Prostate gland (tissue), 2 donors: ENCODE measurements at places on chromosomes 11 and 22.

DNA sequence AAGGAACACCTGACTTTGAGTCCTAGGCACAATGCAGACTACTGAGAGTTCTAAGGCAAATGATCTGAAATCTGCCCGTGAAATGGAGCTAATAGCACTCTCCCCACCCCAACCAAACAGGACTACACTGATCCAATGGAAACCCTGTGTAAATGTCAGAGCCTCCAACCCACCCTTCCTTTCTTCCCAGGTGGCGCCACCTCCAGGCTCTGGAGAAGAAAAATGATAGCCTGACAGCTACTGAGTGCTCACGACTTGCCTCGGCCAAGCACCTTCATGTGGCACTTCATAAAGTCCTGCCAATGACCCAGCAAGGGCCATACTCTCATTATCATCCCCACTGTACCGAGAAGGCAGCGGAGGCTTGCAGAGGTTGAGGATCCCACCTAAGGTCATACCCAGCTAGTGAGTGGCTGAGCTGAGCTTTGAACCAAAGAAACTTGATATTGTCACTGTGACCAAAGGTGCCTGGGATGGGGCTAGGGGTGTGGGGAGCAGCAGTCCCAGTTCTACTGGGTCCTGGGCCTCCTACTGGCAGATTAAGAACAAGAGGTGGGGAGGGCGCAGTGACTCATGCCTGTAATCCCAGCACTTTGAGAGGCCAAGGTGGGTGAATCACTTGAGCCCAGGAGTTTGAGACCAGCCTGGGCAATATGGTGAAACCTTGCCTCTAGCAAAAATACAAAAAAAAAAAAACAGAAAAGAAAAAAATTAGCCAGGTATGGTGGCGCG lies 20.5 kb downstream of the TST start:
- DNase-seq: no peak
- H3K27me3 ChIP-seq: no peaks in the 10 kb centered on the region
- no peak overlapping the region for H3K4me3 ChIP-seq
- H3K4me1 ChIP-seq: no peaks in the 10 kb centered on the region

DNA sequence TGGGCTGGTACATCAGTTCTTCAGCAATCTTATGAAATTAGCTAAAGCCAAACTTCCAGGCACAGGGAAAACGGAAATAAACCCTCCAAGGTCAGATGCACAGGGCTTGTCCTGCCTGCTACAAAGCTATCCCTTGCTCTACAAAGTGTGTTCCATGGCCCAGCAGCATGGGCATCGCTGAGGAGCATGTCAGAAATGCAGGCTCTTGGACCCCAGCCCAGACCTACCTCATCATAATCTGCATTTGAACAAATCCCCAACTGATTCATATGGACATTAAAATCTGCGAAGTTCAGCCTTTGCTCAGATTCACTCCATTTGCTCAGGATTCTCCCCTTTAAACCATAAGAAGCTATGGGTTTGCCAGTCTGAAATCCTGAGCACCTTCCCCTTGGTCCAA lies 129.7 kb upstream of the CSNK2A3 start:
- H3K27ac ChIP-seq: no peak overlapping the region
- H3K4me3 ChIP-seq: no peak overlapping the region
- DNase-seq: no peak

DNA sequence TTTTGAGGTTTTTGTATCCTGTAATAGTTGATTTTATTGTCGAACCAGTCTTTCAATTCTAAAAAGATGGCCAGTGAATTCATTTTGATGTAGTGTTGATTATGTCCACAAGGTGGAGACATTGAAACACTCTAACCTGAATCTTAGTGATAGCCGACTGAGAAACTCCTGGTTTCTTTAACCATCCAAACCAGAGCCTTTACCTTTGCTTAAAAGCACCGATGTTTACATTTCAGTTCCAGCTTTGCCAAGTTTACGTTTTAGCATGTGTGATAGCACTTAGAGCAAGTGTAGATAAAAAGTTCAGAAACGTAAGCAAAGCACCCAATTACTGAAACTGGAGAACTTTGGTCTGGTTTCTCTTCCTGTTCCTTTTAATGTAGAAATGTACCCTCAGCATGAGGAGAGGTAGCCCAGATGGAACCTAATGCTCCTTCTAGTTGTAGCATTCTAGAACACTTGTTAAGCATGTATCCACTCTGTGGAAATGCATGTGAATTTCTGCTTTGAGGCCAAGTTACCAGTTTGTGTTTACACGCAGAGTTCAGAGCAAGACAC lies 208.6 kb downstream of the DBX1 start:
- no peak overlapping the region for H3K27ac ChIP-seq
- no peaks in the 10 kb centered on the region for H3K4me1 ChIP-seq
- no peak overlapping the region for H3K4me3 ChIP-seq
- no peaks in the 10 kb centered on the region for H3K36me3 ChIP-seq
- no peaks in the 10 kb centered on the region for H3K27me3 ChIP-seq

- H3K4me3 ChIP-seq: no peak overlapping the region
- no peaks in the 10 kb centered on the region for H3K4me1 ChIP-seq
- no peak for DNase-seq
- no peaks in the 10 kb centered on the region for H3K36me3 ChIP-seq
These were observed 43.0 kb upstream of the KCNQ1OT1 start for GRCh38 chr11:2742611-2743426.

DNA sequence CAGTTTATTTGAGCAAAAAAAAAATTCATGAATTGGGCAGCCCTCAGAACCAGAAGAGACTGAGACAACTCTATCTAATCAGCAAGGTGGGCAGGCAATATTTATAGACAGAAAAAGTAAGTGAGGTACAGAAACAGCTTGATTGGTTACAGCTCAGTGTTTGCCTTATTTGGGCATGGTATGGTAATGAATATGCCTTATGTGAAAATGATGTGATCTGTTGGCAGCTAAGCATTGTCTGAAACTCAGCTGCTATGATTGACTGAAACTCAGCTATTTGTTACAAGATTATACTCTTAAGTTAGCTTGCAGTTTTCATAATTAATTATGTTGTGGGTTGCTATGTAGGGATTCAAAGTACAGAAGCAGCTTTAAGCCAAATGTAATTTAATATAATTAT lies 127.6 kb downstream of the CNTN5 start:
- H3K36me3 ChIP-seq: no peaks in the 10 kb centered on the region
- no peak overlapping the region for H3K4me3 ChIP-seq
- H3K4me1 ChIP-seq: no peaks in the 10 kb centered on the region

DNA sequence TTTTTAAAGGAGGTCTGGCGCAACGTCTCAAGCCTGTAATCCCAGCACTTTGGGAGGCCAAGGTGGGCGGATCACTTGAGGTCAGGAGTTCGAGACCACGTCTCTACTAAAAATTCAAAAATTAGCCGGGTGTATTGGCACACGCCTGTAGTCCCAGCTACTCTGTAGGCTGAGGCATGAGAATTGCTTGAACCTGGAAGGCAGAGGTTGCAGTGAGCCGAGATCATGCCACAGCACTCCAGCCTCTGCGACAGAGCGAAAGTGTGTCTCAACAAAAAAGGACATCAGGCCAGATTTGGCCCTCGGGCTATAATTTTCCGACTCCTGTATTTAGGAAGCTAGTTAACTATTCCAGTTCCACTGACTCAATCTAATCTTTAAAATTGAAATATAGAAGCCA lies 78.7 kb upstream of the SLC25A18 start:
- H3K27me3 ChIP-seq: no peaks in the 10 kb centered on the region
- no peak for DNase-seq
- no peak overlapping the region for H3K4me3 ChIP-seq
- no peaks in the 10 kb centered on the region for H3K4me1 ChIP-seq

GRCh38 chr11:46906609-46907041 lies 11.7 kb downstream of the LRP4 start:
- H3K27me3 ChIP-seq: no peaks in the 10 kb centered on the region
- DNase-seq: no peak
- no peaks in the 10 kb centered on the region for H3K4me1 ChIP-seq

- H3K4me1 ChIP-seq: no peaks in the 10 kb centered on the region
- peak overlapping the region; percentile 43 for H3K27ac ChIP-seq
- DNase-seq: no peak
- no peak overlapping the region for H3K4me3 ChIP-seq
These were observed 6.1 kb downstream of the CXCR5 start for GRCh38 chr11:118889797-118890196.

GRCh38 chr11:69318093-69318420 lies 24.1 kb downstream of the MYEOV start:
- H3K27ac ChIP-seq: no peak overlapping the region
- H3K4me1 ChIP-seq: no peaks in the 10 kb centered on the region
- H3K36me3 ChIP-seq: no peaks in the 10 kb centered on the region
- no peaks in the 10 kb centered on the region for H3K27me3 ChIP-seq
- H3K4me3 ChIP-seq: no peak overlapping the region

DNA sequence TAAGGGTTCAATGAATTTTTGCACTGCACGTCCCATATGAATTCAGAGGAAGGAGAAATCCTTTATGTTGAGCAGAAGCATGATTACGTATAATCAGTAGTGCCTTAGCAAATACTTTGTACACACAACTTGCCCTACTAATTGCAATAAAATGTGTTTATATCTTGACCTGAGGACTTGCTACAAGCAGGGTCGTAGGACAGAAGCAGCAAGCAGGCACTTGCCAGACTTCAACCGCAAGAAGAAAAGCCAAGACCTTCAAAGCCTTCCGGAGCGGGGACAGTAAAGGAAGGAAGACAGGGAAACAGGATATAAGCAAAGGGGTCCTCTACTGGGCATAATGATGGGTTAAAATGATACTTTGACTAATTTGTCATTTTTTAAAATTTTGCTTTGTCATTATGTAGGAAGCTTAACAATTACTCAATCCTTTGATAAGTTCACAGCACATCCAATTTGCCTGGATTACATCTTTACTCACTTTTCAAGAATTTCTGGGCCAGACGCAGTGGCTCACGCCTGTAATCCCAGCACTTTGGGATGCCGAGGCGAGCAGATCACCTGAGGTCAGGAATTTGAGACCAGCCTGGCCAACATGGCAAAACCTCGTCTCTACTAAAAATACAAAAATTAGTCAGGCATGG lies 23.2 kb upstream of the UBASH3B start:
- no peak overlapping the region for H3K27ac ChIP-seq
- no peaks in the 10 kb centered on the region for H3K36me3 ChIP-seq
- no peaks in the 10 kb centered on the region for H3K27me3 ChIP-seq
- DNase-seq: no peak
- no peak overlapping the region for H3K4me3 ChIP-seq

DNA sequence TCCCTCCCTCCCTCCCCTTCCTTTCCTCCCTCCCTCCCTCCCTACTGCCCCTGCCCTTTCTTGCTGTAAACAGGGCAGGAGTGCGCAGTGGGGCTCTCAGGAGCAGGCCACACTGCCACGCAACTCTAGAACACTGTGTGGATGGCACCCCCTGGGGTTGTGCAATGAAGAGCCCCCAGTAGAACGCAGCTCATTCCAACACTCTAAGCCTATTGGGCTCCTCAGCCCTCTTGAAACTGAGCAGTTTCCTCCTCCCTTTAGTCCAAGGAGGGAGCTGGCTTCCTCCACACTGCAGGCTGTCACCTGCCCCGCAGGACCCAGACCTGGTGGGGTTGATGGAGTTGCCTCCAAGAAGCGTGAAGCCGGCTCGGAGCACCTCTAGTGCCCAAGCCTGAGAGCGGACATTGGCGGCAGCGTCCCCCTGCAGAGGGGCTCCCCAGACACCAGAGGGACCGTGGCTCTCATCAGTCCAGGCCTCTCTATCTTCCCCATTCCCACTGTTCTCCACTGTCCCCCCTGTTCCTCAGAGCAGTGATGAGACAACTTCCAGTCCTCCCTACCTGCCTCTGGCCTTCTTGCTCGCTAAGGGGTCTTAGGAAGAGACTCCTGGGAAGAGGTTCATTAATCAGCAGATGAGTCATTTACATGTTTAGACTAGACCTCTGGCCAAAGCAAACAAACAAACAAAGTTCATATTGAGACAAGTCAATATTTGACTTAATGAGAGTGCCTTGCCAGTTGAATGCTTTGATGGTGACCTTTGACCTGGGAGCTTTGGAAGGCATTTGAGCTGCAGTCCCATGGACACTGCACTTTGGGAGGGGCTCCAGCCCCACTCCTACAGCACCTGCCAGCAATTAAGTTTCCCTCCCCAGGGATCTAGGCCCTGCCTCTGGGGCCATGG lies 64.0 kb downstream of the RPUSD4 start:
- no peaks in the 10 kb centered on the region for H3K4me1 ChIP-seq
- H3K27ac ChIP-seq: no peak overlapping the region
- DNase-seq: no peak
- H3K4me3 ChIP-seq: no peak overlapping the region
- H3K36me3 ChIP-seq: no peaks in the 10 kb centered on the region

GRCh38 chr11:132528181-132528580 lies 1004.1 kb downstream of the OPCML start:
- no peak overlapping the region for H3K27ac ChIP-seq
- H3K4me1 ChIP-seq: no peaks in the 10 kb centered on the region
- H3K4me3 ChIP-seq: no peak overlapping the region
- DNase-seq: no peak

DNA sequence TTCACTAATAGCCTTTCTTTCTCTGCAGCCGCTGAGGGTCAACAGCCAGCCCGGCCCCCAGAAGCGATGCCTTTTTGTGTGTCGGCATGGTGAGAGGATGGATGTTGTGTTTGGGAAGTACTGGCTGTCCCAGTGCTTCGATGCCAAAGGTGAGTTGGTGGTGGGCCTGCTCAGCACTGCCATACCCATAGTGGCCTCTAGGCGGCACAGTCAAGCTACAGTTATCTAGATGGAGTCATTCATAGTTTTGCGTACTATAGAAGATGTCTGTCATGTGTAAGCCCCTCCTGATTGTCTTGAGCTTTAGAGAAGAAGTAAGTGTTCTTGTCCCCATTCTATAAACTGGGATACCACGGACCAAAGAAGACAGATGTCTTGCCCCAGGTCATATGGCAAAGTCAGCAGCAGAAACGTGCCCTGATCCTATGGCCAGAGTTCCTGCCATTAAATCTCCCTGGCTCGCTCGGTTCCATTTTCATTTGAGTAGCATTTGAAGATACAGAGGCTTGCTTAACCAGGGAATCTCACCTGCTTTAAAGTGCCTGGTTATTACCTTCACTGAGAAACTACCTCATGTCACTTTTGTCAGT lies 42.1 kb upstream of the CRTAM start:
- no peaks in the 10 kb centered on the region for H3K36me3 ChIP-seq
- H3K27ac ChIP-seq: no peak overlapping the region
- peak; percentile 19 for DNase-seq
- no peaks in the 10 kb centered on the region for H3K27me3 ChIP-seq
- no peak overlapping the region for H3K4me3 ChIP-seq
- H3K4me1 ChIP-seq: no peaks in the 10 kb centered on the region

GRCh38 chr11:69642549-69642912 lies 1.6 kb downstream of the CCND1 start:
- peak overlapping the region; percentile 91 for H3K27ac ChIP-seq
- H3K36me3 ChIP-seq: no peaks in the 10 kb centered on the region
- peaks cover 41% of the 10 kb centered on the region for H3K4me1 ChIP-seq
- no peaks in the 10 kb centered on the region for H3K27me3 ChIP-seq

DNA sequence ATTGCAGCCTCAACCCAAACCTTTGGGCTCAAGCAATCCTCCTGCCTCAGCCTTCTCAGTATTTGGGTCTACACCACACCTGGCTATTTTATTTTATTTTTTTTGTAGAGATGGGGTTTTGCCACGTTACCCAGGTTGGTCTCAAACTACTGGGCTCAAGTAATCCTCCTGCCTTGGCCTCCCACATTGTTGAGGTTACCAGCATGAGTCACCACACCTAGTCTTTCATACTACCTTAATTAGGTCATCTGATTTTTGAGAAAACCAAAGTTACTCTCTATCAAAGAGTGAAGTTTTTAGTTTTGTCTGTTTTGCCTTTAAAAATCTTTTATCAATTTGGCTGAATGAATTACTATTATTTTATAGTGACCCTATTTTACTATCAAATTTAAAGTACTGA lies 335.6 kb upstream of the LRRC4C start:
- no peak overlapping the region for H3K4me3 ChIP-seq
- H3K36me3 ChIP-seq: no peaks in the 10 kb centered on the region
- H3K4me1 ChIP-seq: no peaks in the 10 kb centered on the region
- H3K27me3 ChIP-seq: no peaks in the 10 kb centered on the region
- no peak overlapping the region for H3K27ac ChIP-seq
